ENCODE measurements at places on chromosomes 12 and 14.

GRCh38 chr14:81147140-81147897 is 73.4 kb downstream of the GTF2A1 start:
- no peak for DNase-seq

DNA sequence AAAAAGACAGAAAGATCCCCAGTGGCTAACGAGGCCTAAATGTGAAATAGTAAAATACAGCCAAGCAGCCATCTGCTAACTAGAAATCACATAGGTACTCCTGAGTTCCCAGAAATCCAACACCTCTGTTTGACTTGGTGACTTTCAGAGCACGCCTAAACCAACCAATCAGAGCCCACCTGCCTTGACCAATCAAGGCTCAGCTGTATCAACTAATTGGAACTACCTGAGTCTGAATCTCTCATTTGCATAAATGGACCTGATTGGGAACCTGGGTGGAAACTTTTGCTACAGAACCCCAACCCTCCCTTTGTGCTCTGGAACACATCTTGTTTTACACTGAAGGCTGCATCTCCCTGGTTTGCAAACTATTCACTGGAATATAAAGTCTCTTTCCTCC is 5.1 kb upstream of the TCL1B start:
- DNase-seq = no peak

- DNase-seq = no peak
Measured at GRCh38 chr12:106941481-106942156, 14.1 kb upstream of the TMEM263 start.

DNA sequence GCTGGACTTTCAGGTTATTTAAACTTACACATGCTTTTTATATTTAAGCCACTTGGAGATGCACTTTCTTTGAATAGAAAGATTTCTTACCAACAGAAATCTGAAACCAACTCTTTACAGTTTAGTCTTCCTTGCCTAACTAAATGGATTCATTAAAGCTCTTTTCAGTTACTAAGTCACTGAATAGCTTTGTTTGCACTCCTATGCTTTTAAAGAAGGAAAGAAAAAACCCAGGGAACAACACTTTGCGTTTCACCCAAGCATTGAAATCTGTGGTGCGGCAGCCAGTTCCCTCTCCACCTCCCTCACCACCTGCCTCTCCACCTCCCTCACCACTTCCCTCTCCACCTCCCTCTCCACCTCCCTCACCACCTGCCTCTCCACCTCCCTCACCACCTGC is 70.3 kb downstream of the RIMBP2 start:
- DNase-seq = no peak

- DNase-seq = peak; percentile 21
Measured at GRCh38 chr12:106246891-106247673, 738 bp downstream of the CKAP4 start.

DNA sequence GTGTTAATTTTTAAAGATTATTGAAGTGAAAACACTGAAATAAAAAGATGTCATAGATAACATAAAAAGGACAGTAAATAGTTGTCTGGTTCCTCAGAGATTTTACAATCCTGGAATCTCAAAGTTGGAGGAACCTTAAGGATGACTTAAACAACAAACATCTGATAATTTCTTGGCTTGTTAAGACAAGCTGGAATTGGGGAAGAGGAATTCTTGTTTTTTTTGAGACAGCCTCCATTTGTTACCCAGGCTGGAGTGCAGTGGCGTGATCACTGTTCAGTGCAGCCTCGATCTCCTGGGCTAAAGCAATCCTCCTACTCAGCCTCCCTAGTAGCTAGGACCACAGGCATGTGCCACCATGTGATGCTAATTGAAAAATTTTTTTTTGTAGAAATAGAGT is 2.3 kb downstream of the ZNF410 start:
- DNase-seq = no peak

DNA sequence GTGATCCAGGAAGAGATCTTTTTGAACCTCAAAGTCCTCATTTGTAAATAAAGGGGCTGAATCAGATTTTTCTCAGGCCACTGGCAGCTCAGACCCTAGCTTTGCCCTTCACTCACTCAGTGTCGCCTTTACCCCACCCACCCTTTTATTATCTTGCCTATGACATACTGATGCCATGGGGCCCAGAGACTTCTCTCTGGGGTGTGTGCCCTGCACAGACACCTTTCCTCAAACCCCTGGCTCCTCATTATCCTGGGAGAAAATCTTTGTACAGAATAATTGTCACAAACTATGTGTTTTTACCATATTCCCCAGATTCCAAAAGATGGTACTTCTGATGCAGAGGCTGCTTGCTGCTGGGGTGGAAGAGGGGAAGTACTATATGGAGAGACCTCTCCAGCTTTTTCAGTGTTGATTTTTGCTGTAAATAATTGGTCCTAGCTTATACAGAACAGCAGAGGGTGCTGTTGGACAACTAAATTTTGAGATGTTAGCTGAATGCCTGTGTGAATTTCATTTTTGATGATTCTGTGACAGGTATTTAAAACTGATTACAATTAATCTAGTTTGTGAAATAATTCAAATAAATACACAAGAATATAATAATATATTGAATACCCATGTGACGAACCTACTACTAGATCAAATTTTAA is 53.9 kb upstream of the DCD start:
- DNase-seq = no peak

- no peak for DNase-seq
Measured at GRCh38 chr14:35999294-35999693, 173.2 kb downstream of the BRMS1L start.
